ENCODE measurements at places on chromosomes 7 and 10. TPM values are rescaled to one million over a fixed set of nuclear protein-coding genes. Genes with fewer than 3 reads are reported as not detected.

DNA sequence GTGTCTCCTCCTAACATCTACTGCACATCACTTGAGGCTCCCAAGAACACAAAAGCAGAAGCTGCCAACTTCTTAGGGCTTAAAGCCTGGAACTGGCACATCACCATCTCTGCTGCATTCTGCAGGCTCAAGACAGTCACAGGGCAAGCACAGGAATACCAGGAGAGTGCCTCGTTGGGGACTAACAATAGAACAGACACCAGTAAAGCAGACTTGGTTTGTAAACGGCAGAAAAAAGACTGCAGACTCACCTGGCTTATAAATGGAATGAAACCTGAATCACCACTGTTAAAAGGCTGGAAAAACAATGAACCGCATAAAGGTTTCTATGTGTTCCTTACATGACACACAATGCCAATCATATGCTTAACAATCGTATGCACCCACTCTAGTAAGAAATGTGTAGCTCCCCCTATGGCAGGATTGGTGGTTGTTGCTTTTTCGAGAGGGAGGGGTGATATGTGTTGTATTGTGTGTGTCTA lies 12.8 kb downstream of the RHEB start:
- DNase-seq, result no peak

DNA sequence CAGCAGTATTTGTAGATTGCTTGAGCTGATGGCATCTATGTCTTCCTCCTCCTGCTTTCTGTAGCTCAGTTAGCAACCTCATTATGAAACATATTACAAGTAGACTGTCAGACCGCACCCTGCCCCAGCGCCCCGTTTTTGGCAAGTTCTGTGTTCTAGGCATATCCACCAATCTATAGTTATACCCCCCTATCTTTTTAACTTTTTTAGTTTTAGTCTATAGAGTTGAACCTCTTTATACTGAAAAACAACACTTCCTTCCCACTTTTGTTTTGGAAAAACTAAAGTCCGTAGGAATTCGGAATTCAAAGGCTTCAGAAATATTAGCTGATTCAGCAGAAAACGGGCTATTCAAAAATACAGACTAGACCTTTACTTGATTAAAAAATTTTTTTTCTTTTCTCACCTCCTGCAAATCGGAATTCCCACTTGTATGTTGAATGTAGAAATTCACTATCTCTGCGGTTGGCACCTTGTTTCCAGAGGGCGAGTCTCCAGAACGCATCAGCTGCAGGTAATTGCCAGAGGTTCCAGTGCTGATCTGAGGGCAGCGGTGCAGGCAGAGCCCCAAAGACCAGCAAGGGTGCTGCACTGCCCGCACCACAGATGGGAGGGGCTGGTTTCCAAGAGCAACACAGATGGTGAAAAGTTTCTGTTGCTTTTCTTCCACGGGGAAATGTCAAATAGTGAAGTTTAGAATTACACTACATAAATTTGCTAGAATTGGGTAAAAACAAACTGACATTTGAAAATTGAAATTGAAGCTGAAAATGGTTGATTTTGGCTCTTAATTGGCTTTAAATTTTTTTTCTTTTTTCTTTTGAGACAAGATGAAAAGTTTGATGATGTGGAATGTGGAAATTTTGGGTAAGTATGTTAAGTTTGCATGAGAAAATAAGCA lies 2.2 kb upstream of the FZD8 start:
- no peak for DNase-seq

Gene IGFBP3
- total RNA-seq, result 4.1 TPM

Gene COL17A1
- total RNA-seq, result 3.5 TPM

Gene FKBP6
- total RNA-seq, result not detected

- no peak for DNase-seq
Observed at GRCh38 chr10:13439313-13440184, 89.3 kb downstream of the BEND7 start.

GRCh38 chr10:73803680-73804286 lies 7.6 kb downstream of the NDST2 start:
- no peak for DNase-seq

DNA sequence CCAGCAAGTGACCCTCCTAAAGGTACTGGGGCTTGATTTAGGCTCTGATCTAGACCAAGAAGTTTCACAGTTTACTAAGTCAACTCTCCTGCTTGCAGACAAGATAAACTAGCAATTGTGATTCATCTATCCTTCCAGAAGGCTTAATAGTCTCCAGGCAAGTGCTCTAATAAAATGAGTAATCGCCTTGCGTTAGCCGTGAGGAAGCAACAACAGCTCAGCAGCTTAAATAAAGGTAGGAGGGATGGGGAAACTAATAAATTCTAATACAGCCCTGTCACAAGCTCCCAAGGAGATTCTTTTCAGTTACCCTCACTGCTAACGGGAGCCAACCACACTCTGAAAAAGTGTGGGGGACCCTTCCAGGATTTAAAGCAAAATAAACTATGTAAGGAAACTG lies 48.4 kb downstream of the FRMD4A start:
- no peak for DNase-seq

DNA sequence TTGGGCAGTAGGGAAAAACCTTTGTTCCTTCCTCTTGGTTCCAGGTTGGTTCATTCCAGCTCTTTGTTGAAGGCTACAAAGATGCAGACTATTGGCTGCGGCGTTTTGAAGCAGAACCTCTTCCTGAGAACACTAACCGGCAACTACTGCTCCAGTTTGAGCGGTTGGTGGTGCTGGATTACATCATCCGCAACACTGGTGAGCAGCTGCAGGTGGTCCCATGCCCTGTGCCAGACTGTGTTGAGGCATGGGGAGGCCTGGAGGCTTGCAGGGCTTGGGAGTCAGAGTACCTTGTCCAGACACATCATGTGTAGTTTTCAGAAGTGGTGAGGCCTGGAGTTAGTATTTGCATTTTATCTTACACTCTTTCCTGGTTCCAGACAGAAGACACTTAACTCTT lies 16.3 kb downstream of the PI4K2A start:
- no peak for DNase-seq

GRCh38 chr10:117170244-117170643 lies 27.0 kb upstream of the KCNK18 start:
- DNase-seq, result no peak

DNA sequence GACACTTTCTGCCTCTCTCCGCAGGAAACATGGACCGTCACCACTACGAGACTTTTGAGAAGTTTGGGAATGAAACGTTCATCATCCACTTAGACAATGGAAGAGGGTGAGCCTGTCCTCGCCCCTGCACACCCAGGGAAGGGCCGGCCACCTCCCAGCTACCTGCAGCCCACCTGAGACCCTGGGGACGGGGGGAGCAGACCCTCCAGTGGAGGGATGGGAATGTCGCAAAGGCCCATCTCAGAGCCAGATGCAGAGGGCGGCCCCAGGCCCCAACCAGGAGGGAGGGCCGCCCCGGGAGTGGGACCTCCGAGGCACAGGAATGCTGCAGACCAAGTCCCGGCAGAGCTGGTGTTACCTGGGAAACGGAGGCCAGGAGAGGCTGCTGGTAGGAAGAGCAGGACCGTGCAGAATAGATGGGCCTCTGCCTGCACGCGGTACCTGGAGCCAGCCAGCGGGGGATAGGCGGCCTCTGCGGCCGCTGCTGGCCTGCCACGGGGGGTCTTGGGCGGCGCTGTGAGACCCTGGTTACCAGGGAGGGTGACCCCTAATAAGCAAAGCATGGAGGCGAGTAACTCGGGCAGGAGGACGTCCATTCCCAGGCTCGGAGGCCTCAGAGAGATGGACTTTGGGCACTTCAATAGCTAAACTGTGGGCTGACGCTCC lies 32.9 kb upstream of the FOXL3 start:
- no peak for DNase-seq

- no peak for DNase-seq
Observed at GRCh38 chr10:102801978-102802377, 35.2 kb downstream of the CYP17A1 start.

DNA sequence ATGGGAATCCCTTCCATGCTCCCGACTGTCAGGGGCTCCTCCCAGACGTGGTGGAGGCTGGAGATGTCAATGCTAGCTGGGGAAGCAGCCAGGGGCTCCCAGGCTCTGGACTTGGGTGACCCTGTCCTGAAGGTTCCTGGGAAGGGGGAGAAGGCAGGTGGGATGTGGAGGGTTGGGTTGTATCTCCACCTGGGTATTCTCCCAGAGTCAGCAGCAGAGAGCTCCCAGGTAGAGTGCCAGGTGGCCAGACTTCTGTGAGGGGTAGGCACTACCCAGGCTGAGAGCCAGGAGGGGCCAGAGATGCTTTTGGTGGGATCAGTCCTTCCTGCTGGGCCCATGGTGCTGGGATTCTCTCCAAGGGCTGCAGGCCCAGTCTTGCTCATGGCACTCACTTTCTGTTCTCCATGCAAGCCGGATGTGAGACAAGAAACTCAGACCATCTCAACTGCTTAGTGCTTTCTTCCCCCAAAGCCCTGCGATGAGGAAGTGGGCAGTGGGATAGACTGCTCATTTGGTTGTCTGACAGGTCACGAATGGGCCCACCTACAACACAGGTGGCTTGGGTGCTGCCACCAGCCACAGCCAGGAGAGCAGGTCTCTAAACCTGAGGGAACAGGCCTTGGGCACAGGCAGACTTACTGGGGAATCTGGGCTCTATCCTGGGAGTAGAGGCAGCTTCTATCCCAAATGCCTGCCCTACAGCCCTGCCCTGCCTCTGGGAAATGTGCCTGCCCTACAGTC lies 52.5 kb upstream of the CAMK2B start:
- no peak for DNase-seq

Gene BMPER
- total RNA-seq, result not detected

All from HCT116 (cell line).